ENCODE measurements at places on chromosomes 11 and 22.

- DNase-seq: no peak
Observed at GRCh38 chr11:72828081-72828567, 13.9 kb downstream of the ATG16L2 start.

GRCh38 chr22:24504956-24505736, 10.0 kb downstream of the UPB1 start:
- no peak for DNase-seq

DNA sequence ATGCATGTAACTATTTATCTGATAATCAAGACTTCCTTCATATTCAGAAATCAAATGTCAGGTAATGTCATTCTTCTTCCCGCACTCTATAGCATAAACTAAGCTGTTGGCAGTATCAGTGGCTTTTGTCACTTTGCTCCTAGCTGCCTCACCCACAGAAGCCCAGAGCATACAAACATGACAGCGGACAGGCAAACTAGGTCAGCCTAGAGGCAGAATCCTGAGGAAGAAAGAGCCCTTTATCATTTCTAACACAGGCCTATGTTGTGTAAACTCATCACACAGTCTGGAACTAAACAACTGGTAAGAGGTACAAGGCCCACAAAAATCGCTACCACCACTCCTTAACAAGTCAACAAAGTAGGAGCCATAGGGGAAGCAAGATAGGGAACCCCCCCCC, 21.0 kb downstream of the GUCY1A2 start:
- DNase-seq: no peak

GRCh38 chr11:71998649-71999310, at the start of gene IL18BP:
IL18BP (plus strand) TSS chr11:71998909; CDS start chr11:71999985, 1,076 bp downstream.
- DNase-seq: no peak

GRCh38 chr11:44221456-44221855, 88.5 kb downstream of the ALX4 start:
- DNase-seq: peak; percentile 61

GRCh38 chr11:134592391-134592990, 180.4 kb upstream of the B3GAT1 start:
- no peak for DNase-seq

DNA sequence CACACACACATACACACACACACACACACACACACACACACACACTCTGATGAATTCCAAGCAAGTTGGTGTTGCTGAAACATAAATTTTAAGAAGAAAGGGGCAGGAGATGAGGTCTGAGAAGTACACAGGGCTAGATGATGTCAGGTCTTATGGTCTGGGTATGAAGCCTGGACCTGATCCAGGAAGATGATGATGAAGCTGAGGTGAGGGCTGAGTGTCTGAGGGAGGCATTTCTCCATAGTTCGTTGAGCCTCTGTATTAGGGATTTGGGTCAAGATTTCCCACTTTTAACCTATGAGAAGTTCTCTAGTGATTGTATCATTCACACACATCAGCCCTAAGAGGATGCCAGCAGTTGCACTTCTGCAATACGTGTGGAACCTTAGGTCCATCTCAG, 32.6 kb downstream of the KREMEN1 start:
- peak; percentile 18 for DNase-seq

GRCh38 chr11:70597751-70598625, 199.7 kb downstream of the CTTN start:
- no peak for DNase-seq

- no peak for DNase-seq
Observed at GRCh38 chr22:36687516-36687915, 16.0 kb downstream of the CACNG2 start.

- DNase-seq: no peak
Observed at GRCh38 chr11:15048616-15049015, 24.8 kb upstream of the CALCB start.

DNA sequence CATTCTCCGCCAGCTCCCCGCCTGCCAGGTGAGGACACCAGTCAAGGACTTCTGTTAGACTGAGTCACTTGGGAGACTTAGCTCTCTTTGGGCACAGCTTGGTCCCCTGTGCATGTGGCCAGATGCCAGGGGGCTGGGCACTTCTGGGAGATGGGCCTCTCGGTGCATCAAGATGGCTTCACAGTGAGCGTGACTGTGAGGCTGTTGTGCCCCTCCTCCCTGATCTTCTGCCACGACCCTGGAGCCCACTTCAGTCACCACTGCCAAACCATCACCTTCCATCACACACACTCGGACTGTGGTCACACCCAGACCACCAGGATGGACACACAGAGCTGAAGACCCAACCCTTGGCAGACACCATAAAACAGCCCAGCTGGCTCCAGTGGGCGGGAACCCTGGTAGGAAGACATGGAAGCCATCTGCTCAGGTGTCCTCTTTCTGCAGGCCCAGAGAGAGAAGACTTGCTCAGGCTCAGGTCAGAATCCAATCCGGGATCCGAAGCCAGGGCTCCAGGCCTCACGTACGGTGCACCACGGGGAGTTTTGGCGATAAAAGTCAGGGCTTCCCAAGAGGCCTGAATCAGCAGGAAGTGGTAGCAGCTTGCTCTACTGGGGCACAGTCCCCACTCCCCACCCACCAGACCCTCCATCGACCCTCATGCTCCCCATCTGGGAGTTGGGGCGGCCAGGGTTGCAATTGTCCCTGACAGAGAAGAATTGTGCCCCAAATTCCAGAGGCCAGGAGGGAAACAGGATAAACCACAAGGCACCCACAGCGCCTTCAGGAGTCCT, 29.8 kb upstream of the CD5 start:
- DNase-seq: no peak

DNA sequence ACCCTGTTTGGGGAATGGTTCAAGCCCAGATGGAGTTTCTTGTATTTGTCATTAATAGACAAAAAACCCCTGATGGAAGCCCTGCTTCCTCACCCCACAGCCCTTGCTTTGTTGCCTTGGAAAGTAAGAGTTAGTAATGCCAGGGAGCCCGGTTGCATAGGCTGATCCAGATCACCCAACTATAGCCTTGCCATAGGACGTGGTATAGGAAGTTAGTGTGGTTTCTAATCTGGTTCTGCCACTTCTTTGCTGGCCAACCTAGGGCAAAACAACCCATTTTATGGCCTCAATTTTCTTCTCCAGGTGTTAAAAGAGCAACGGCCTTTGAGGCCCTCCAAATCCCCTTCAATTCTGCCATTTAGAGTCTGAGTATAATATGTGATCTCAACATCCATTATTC, 97.9 kb downstream of the STIM1 start:
- DNase-seq: no peak

DNA sequence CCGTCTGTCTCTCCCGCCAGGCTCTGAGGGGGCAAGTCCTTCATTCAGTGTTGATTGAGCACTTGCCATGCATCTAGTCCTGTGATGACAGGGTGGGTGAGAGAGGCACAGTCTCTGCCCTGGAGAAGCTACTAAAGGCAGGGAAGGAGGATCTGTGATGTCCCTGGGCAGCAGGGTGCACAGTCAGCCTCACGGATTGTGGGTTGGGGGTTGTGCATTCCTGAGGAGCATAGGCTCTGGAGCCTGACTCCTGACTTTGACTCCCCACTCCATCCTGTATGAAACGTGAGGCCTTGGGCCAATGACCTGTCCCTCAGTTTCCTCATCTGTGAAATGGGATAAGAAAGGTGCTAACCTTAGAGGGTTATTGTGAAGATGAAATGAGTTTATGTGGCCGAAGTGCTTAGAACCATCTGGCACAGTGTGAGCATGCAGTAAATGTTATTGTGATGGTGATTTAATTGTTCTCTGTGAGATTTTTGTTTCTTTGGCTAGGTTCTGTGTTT, 4.7 kb downstream of the SLC22A8 start:
- no peak for DNase-seq

DNA sequence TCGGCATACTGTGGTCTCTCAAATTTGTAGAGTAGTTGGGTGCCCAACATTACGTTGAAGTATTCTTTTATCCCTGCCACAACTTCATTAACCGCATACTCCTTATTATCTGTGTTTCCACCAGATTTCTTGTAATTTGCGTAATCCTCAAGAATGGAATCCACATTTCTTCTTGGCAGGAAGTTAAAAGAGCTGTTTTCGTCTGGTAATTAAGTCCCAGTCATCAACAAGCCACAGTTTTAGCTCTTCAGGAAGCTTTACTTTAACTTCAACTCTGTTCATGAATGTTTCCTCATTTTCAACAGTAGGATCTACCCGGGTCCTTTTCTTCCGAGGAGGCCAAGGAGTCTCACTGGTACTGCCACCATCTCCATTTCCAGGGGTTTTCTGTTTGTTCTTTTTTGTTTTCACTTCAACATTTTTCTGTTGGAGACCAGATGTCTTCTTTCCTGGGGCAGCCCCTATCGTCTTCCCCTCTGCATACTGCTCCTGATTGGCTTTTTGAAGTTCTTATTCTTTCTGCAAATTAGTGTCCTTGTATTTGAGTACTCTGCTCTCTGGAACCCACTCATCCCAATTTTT, 30.3 kb downstream of the PDE3B start:
- DNase-seq: no peak

- DNase-seq: no peak
Observed at GRCh38 chr22:45211435-45211834, 29.3 kb downstream of the KIAA0930 start.

GRCh38 chr22:46587492-46588278, 32.5 kb upstream of the GRAMD4 start:
- no peak for DNase-seq

DNA sequence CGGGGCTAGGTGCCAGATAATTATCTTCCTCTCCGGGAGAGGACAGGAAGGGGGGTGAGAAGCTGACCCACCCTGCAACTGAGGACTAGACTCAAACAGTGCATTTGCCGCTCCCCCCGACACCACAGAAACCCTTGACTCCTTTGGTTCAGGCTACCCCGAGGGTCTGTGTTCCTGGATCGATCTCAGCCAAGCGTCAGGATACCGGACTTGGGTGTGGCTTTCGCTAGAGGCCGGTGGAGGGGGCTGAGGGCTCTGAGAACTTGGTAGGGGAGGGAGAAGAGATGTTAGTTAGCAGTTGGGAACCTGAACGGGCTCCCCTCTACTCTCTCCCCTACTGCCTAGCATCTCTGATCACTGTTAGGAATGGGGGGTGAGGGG, 840 bp downstream of the SEZ6L start:
- no peak for DNase-seq

GRCh38 chr22:32623943-32624342, 149.3 kb downstream of the FBXO7 start:
- DNase-seq: peak; percentile 76

DNA sequence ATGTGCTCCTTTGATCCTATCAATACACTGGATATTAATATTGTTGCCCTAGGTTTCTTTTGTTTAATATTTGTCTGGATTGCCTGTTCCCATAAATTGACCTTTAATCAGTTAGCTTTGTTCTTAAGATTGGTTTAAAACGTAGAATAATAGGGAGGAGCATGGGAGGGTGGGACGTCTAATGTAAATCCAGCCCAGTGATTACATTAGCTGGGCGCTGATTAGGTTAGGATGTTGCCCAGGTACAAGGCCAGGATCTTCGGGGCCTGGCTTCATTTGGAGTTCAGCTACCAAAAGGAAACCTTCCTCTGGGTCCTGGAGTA, at the start of gene SRSF8:
Gene SRSF8, plus strand, starts transcription at position 204 of the 323 bp plus-strand sequence. CDS start 308 bp downstream, outside the sequence.
- no peak for DNase-seq

DNA sequence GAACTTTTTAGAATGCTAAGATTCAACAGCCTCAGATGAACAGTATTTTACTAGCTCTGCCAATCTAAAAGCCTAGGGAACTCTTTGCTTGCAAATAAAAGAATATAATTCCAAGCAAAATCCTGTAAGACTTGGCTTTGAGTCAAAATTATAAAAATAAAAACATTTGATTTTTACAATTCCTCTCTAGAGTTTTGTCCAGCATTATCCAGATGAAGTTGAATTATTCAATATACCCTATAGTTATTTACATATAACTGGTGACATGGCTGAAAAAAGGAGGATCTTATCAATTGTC, 378.3 kb downstream of the ETS1 start:
- DNase-seq: no peak

DNA sequence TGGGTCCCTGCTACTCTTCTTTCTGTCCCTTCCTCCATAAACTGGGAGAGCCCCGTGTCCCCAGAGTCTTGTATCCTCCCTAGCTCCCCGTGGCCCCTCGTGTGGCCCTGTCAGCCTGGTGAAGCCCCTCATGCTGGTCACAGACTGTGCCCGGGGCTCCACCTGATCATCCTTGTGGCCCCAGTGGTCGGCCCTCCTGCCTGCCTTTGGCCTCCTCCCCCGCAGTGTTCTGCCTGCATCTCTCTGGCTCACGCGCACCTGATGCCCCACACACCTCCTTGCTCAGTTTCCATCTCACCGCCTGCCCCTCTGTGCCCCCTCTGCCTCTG, 1.2 kb upstream of the CABP2 start:
- DNase-seq: no peak

- no peak for DNase-seq
Observed at GRCh38 chr22:50325444-50326224, 1.2 kb downstream of the DENND6B start.

- DNase-seq: no peak
Observed at GRCh38 chr11:65446446-65447277, 24.1 kb downstream of the NEAT1 start.

DNA sequence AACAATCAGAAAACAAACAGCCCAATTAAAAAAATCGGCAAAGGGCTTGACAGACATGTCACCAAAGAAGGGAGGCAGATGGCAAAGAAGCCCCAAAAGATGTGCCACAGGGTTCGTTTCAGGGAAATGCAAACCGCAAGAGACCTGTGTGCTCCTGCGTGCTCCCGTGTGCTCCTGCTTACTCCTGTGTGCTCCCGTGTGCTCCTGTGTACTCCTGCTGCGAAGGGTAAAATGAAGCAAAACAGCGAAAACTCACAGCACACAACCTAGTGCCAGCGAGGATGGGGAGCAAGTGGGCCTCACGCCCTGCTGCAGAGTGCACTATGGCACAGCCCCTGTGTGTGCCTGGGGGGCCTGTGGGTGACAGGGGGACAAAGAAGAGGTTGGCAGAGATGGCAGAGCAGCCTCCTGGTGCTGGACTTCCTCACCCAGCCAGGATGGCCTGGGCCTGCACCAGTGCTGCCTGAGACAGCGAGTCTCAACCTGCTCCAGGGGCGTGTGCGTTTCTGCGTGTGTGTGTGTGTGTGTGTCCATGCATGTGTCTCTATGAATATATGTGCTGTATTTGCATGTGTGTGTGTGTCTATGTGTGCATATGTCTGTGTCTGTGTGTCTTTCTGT, 14.0 kb downstream of the ASCL2 start:
- DNase-seq: no peak

DNA sequence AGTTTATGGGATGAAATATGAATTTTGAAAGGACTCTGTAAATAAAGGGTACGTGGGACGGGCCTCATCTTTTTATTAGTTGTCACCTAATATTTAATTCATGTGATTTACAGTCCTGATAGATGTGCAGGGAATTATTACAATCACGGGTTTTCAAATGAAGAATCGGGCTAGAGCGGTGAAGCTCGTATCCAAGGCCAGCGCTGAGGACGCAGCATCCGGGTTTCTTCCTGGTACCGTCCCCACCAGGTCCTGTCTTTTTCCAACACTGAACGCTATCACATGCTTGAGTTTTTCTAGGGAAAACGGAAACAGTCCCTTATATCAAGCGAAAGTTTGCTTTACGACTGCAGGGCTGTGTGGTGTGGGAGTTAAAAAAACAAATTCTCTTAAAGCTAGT, 787 bp downstream of the SMDT1 start:
- peak; percentile 32 for DNase-seq

All from fibroblast of upper back skin (primary cell).